ENCODE measurements at places on chromosomes 6 and 20.

DNA sequence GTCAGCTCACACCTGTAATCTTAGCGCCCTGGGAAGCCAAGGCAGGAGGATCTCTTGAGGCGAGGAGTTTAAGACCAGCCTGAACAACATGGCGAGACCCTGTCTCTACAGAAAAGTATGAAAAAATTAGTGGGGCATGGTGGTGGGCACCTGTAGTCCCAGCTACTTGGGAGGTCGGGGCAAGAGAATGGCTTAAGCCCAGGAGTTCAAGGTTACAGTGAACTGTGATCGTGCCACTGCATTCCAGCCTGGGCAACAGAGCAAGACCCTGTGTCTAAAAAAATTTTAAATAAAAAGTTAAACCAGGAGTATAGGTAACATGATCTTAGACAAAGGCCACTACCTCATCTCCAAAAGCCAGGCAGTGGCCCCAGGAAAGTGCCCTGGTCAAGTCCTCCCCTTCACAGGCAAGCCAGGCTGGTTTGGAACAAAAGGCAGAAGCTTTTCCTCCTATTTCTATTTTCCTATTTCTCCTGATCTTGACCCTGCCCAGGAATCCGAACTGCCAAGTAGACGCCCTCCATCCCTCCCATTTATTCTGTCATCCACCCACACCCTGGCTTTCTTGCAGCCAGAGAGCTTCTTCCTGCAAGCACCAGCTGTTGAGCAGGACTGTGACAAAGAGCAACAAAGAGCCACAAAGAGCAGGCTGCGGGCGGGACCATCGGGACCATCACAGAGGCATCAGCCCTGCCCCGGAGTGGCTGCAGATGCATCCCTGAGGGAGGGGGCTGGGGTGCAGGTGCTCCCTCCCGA, 149.9 kb upstream of the AFDN start:
- DNase-seq, result no peak

DNA sequence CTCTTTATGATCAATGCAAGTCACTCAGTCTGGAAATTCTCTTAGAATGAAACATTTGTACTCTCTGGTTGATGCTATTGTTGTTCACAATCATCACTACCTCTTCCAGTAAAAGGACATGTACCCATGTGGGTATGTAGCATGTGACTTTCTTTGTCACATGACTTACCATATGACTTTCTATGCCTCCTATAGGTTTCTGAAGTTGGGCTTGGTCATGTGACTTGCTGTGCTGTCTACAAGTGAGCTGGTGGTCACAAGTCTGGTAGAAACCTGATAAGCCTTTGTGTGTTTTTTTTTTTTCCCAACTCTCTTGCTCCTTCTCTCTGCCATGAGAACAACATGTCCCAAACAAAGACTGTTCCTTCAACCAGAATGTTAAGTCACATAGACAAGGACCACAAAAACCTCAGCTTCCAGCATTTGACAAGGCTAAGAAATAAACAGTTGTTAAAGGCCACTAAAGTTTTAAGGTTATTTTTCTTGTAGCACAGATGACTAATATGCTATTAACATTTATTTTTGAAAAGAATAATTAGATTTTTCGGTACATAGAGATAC, 379.2 kb upstream of the SLC35B3 start:
- no peak for DNase-seq

DNA sequence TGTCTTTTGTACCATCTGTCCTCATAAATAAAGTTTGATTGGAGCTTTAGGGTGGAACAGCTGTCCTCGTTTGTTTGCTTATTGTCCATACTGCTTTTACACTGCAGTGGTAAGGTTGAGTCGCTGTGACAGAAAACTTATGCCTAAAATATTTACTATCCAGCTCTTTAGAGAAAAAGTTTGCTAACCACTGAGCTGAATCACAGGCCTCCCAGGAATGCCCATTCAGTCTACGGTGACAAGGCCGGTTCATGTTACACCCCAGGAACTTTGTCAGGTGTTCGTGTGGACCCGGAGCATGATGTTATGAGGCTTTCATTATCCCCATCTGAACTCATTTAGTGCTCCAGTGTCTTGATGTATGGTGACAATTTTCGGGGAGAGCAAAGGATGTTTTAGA, 401.1 kb downstream of the SAMD5 start:
- peak; percentile 60 for DNase-seq

GRCh38 chr20:22455259-22455658, 129.1 kb downstream of the FOXA2 start:
- DNase-seq, result no peak

- no peak for DNase-seq
These were observed 47.5 kb downstream of the TNFRSF21 start for GRCh38 chr6:47262231-47262630.

DNA sequence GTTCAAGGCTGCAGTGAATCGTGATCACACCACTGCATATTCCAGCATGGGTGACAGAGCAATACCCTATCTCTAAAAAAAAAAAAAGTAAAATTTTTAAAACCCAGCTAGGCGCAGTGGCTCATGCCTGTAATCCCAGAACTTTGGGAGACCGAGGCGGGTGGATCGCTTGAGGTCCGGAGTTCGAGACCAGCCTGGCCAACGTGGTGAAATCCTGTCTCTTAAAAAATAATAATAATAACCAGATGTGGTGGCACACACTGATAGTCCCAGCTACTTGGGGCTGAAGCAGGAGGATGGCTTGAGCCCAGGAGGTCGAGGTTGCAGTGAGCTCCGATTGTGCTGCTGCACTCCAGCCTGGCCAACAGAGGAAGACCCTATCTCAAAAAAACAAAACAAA, 13.5 kb downstream of the MTG2 start:
- no peak for DNase-seq

DNA sequence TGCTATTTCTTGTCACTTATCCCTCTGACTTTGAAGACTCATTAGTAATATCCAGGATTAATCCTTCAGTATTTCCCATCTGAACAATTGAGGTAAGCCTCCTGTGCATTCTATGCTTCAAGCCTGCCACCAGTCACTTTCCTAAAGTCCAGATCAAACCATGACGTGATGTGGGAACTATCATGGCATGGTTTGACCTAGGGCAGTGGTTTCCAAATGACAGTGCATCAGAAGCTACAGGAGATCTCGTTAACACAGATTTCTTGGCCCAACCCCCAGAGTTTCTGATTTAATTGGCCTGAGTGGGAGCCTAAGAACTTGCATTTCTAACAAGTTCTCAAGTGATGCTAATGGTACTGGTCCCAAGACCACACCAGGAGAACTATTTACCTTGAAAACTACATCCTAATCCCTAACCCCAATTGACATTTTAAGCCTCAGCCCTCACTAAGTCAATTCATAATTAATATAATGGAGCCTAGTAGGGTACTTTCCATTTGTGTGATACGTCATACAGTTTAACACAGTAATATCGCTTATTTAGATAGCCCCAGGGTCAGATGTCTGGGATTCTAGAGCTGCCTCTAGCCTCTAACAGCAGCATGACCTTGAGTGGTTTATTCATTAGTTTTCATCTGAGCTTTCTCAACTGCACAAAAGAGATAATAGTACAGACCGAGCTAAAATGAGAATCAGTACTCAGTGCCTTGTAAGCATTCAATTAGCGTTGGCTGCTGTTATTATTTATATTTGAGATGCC, 907.6 kb downstream of the TFAP2A start:
- no peak for DNase-seq

DNA sequence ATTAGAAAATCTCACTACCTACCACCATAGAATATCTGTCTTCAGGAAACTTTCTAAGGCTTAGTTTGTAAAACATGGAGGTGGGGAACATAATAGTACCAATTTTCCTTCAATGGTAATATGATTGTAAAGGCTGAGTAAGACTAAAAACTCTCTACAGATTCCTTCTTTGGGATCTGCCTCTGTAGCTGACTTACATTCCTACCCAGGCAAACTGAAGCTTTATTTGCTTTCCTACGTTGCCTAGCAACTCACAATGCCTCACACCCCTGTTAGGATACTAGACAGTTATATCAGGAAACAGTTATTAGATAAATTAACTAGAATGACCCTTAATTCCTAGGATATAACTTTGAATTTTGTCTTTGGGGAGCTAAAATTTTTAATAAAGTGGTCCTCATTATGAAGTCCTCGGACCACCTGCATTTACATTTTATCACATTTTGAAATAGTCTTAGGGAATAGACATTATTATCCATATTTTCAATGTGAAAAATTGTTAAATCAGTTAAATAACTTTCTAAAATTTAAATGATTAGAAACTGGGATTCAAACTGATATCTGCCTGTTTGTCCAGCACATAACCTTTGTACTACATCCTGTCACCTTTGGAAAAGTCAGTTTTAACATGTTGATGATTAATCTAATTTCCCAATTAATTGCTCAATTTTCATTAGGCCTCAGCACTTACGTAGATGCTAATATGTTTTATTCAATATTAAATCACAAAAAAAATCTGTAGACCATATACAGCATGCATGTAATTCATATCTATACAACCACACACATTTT, 591.4 kb downstream of the RNF144B start:
- DNase-seq, result peak; percentile 87

DNA sequence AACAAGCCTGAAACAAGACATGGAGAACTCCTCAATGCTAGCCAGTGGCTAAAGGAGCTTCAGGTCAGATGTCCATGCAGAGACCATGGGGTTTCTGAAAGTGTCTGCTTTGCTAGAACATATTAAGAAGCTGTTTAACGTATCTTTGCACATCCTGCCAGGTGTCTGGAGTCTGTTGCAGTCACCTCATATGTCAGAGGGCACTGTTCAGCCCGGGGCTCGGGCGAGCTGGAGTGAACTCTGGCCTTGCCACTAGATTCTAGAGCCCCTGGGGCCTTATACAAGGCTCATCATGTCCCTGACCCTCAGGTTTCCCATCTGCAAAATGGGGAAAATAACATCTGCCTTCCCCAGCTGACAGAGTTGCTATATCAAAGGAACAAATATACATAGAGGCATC, 59.0 kb downstream of the PRDM1 start:
- no peak for DNase-seq

- no peak for DNase-seq
These were observed 18.3 kb downstream of the BPIFB1 start for GRCh38 chr20:33301192-33301930.

DNA sequence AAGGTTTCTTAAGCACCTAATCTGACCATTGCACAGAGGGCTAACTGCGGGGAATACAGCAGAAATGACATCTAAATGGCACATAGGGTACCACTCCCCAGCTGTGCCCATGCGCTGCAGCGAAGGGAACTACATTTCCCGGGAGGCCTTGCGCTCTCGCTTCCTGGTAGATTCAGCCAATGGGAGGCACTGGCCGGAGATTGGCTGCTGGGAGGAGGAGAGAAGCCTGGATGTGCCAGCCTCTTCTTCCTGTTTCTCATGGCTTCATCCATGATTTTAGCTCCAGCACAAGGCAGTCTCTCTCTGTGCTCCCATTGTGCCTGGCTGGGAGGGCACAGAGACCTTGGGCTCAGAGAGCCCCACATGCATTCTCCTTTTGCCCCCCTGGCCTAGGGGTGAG, 101.7 kb upstream of the FOXA2 start:
- DNase-seq, result peak; percentile 6

DNA sequence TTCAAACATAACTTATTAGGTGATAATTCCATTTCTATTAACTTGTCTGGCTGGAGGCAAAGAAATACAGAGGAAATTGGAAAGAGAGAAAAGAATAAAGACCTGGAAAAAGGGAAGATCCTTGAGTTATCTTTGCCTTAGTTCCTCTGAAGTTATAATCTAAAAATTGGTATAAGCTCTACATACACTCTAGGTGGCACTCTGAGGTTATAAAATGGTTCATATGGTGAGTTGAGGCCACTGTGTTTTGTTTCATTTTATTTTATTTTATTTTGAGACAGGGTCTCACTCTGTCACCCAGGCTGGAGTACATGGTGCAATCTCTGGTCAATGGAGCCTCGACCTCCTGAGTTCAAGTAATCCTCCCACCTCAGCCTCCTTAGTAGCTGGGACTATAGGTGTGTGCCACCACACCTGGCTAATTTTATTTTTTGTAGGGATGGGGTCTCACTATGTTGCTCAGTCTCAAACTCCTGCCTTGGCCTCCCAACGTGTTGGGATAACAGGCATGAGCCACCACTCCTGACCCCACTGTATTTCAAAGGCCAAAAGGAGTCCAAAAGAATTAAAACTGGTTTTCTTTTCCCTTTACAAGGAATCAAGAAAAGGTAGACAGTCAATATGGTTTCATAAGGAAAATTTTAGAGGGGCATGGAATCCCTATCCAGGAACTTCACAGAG, 19.4 kb downstream of the GPX6 start:
- DNase-seq, result peak; percentile 43

DNA sequence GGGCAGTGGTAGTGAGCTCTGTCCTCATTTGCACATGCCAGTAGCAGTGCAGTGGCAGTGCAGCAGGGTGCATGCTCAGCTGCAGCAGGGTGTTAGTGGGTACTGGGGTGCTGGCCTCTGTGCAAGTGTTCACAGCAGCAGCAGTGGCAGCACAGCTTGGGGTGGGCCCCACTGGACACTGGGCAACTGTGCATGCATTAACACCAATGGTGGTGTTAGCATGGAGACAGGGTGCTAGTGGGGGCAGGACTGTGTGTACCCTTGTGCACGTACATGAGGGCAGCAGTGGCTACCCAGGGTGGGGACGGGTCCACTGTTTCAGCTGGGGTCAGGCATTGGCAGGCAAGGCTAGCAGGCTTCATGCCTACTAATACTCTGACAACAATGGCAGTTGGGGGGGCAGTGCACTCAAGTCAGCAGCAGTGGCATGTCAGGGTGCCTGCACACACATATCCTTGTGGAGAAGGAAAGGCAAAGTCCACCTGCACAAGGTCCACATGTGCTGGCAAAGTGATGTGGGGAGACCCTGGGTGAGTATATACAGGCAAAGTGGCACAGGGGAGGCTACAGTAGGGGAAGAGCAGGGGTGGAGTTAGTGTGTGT, 60.2 kb downstream of the UNC5CL start:
- DNase-seq, result no peak

- DNase-seq, result no peak
These were observed 4.0 kb upstream of the FRMD1 start for GRCh38 chr6:168082860-168083513.

- DNase-seq, result peak; percentile 59
These were observed 143.2 kb upstream of the ZNF217 start for GRCh38 chr20:53736757-53737395.

DNA sequence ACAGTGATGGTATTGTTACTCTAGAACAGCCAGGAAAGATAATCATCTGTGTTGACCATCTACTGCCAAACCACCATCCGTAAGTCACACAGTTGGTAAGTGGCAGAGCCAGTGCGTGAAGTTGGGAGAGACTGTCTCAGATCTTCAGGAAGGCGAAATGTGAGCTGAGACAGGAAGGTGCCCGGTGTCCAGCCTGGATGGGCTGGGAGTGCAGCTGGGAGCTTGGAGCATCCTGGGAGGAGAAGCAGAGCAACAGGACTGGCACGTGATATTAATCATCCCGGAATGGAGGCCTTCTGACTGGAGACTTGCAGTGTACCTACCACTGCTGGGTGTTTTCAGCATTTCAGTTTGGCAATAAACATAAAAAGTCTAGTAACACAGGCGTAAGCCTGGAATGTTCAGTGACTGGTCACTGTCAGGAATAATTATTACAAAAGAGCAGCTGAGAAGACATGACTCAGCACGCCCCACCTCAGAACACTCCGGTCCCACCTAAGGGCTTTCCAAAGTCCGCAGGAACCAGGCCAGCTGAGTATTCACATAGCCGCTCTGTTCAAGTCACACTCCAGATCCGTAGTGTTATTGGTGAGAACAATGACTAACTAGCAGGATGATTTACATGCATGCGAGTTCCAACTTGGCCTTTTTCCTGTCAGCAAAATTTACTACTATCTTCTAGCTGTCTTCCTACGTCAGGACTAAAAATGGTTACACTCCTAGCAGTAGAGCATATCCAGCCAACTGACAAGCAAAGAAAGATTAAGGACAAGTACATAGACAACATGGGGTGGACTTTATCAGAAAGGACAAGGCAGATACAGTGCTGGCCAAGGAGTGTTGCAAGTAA, 45.1 kb upstream of the PNRC1 start:
- peak; percentile 100 for DNase-seq

GRCh38 chr6:35415065-35415891, 36.9 kb upstream of the FANCE start:
- DNase-seq, result peak; percentile 76

Data from renal cortical epithelial cell (primary cell).